Stimulated activated CD8-positive, alpha-beta memory T cell treated with anti-CD3 and anti-CD28 coated beads, Interleukin-7, amount 100 ng/mL, for 1 hour (primary cell): ENCODE measurements at places on chromosomes 5 and 9.
A peak's percentile ranks its signal among the peaks of the same experiment; 100 is the strongest.

DNA sequence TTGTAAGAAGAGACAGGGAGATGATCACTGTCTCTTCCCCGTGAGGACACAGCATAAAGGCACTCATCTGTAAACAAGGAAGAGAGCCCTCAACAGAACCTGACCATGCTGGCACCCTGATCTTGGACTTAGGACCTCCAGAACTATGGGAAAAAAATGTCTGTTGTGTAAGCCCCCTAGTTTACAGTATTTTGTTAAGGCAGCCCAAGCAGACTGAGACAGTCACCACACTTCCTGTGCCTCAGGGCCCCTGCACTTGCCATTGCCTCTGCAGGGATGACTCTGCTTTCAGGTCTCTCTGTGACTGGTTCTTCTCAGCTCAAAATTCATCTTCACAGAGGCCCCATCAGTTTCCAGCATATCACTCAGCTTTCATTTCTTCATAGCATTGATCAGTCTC, 372.1 kb downstream of the TLE1 start:
- no peak for DNase-seq

DNA sequence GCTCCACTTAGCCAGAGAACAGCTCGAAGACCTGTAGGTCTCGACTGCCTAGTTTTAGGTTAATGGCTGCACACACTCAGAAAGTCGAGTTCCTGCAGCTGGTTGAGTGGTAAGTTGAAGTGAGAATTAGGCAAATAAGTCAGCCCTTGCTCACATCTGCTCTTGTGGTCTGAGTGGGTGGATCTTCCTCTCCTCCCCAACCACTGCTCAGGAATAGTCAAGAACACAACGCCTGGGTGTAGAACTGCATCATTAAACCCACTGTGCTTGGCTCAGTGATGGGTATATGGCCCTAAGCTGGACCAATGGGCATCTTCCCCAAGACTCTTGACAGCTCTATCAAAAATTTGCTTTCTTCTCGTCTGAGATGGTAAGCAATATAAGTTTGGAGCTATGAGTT, 20.9 kb upstream of the ADAM19 start:
- DNase-seq, result no peak

DNA sequence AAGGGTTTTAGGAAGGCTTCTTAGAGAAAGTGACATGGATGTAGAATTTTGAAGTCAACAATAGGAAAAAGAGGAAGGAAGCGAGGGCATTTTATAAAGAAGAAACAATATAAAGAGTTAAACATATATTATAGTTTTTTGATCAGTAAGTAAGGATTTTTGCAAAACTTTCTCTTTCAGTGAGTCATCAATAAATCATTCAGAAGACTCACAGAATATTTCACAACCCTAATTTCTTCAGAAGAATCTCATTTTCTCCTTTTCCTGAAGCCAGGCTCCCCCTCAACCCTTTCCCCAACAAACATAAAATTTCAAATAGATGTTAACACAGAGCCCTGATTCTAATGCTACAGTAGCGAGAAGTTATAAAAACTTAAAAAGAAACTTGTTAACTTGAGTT, 4.3 kb upstream of the COX7C start:
- DNase-seq, result no peak

DNA sequence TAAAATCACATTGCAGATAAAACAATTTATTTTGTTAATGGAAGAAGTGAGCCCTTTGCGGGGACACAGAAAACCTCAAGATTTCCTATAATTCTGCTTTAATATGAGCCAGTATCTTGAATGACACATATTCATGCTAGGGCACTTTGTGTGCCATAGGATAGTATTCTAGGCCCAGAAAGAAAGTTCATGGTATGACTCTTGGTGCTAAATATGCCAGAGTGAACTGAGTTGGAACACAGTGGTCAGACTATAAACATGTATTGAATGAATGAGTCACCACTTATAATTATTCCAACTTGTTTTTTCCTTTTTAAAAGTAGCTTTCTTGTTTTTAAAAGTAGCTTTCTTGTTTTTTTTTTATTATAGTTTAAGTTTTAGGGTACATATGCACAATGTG, 46.0 kb downstream of the ADAMTS19 start:
- no peak for DNase-seq

GRCh38 chr9:19648672-19649071, 140.2 kb downstream of the SLC24A2 start:
- DNase-seq, result no peak

- DNase-seq, result no peak
Measured at GRCh38 chr9:133419005-133419404, 1.2 kb upstream of the REXO4 start.

GRCh38 chr9:129280236-129280622, 102.2 kb upstream of the IER5L start:
- no peak for DNase-seq

- no peak for DNase-seq
Measured at GRCh38 chr9:126677188-126678084, 63.7 kb downstream of the LMX1B start.

DNA sequence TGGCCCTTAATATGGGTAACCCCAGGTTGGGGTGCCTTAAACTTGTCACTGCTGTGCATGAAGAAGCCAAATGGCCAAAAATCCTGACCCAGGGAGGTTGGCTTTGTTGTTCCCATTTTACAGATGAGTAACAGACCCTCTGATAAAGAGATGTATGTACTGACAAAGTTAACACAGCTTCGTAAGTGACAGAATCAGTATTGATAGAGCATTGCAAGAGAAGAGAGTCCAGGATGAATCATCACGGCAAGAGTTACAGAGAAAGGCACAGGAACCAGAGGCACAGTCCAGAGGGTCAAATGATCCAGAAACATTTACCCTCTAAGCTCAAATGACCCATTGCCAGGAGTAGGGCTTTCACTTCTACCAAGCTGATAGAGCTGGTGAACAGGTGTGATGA, 103.8 kb upstream of the SMC2 start:
- DNase-seq, result no peak

- no peak for DNase-seq
Measured at GRCh38 chr9:115883467-115884329, 269.9 kb upstream of the PAPPA start.

DNA sequence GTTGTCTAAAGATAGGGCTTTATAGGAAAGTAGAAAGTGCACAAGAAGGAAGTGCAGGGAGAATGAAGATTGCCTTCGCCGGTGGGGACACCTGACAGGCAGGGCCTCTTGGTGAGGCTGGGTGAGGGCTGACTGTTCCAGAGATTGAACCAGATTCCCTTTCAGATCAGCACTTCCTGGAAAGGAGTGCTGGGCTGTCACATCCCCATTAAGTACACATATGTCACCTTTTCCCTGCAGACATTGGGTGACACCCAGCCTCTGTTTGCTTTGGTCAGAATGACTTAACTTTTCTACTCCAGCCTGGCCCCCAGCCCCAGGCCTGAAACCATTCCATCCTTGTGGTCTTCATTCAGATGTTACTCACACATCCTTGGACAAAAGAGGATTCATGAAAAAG, 7.4 kb upstream of the SHROOM1 start:
- no peak for DNase-seq

DNA sequence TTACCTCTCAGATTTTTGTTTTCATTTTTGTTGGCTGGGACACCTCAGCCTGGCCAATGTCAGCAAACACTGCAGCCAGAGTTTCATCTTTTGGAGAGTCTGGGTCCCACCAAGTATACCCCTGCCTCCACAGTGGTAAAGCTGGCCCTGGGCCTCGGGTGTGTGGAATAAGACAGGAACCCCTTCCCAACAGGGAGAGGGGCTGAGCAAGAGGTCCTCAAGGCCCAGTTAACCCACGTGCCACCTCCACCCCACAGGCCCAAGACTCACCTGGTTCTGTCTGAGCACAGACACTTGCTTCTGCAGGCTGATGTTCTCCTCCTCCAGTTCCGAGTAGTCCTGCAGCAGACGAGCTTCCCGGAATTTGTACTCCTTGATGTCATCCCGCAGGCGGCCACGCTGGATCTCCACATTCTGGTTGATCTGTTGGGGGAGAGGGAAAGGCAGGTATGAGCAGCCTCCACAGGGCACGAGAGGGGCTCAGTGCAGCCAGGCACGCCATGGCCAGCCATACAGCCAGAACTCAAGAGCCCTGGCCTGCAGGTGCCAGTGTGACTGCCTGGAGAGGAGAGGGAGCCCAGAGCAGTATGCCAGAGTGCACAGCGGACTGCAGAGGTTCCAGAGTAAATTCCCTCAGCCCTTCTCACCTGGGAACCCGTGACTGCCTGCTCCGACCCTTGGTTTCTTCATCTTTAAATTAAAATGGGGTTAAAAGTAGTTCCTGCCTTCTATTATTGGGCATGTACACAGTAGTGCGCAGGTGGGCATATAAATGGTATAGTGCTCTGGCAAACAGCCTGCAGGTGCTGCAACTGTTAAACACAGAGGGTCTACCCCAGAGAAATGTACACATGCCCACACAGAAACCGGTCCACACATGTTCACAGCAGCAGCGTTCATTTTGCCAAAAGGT, 42.0 kb downstream of the BICD2 start:
- no peak for DNase-seq

DNA sequence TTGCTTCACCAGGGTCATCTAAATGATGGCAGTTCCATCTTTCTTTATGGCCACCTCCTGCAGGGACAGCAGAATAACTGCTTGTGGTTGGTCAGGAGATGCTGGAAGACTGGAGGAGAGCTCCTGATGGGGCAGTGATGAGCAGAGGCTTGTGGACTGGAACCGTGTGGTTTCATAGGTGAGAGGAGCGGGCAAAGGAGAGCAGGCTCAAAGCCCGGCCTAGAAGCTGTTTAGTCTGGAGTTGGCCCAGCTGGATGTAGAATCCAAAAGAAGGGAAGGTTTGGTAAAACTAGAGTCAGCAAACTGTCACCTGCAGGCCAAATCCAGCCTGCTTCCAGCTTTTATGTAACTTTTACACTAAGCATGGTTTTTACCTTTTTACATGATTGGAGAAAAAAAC, 32.9 kb upstream of the TLE1 start:
- no peak for DNase-seq

GRCh38 chr9:116589392-116590354, 97.4 kb upstream of the TRIM32 start:
- DNase-seq, result no peak

GRCh38 chr9:95336281-95336680, 18.8 kb upstream of the FANCC start:
- DNase-seq, result no peak

GRCh38 chr9:122125158-122125508, 32.0 kb upstream of the TTLL11 start:
- peak; percentile 71 for DNase-seq

DNA sequence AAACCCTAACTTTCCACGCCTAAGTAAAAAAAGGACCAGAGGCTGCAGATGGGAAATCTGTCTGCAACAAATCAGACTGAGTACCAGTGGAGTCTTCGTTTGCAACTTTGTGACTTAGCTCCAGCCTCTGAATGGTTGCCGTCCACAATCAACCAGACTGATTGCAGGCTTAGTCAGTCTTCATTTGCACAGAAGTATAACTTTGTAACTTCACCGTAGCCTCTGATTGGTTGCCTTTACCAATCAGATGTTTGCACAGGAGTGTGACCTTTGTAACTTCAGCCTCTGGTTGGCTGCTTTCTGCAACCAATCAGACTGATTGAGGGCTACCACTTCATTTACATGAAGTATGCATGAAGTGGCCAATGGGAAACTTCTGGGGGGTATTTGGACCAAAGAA, 53.7 kb downstream of the TGFBR1 start:
- DNase-seq, result no peak

DNA sequence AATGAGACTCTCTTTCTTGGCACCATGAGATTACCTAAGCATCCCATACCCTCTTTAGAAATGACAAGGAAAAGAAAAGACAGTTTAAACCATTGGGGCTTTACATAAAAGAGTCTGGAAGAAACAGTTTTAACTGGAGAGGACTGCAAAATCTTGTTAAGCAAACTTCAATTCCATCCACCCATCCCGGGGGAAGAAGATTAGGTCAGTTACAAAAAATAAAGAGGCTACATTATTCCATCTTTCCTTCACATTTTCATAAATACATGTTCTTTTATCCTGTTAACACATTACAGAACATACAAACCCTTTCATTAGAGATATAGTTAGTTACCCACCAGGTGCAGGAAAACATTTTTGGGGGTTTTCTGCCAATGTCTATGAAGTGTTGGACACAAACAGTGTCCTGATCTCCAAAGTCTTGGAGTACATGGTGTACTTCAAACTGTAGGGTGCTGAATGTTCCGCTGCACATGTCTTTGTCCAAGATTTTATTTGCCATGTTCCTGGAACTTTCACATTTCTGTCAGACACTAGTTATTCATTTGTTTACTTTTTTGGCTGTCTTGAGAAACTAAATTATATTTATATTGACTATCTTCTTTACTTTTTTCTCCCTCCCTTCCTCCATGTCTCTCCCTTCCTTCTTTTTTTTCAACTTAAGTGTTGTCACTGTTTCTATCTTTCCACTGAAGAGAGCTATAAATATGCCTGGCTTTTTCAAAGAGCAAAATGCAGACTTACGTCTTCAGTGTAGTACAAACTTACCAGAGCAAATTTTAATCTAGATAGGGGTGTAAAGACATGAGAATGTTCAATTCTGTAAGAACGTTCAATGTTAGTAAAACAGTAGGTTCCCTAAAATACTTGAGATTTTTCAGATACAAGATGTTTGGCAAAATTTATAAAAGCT, 410.9 kb upstream of the PRR16 start:
- DNase-seq, result no peak

DNA sequence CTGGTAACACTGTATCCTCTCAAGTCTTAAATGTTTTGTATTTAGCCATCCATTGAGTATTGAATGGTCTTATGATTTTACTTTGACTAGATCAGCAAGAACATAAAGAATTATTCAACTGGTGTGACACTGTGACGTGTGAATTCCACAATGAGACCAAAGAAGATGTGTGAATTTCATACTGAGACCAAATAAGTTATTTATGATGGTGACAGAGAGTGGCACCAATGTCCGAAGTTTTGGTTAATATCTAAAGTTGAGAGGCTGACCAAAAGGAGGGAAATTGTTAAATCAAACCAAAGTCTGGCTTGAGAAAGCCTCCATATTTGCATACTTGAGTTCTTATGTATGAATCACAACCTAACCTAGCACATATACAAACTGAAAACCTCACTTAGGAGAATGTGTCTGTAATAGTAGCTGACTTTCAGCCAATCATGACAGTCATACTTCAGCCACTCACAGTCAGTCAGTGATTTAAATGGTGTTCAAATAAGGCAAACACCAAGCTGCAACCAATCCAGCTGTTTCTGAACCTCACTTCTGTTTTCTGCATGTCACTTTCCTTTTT, 31.5 kb upstream of the FAM170A start:
- DNase-seq, result no peak

DNA sequence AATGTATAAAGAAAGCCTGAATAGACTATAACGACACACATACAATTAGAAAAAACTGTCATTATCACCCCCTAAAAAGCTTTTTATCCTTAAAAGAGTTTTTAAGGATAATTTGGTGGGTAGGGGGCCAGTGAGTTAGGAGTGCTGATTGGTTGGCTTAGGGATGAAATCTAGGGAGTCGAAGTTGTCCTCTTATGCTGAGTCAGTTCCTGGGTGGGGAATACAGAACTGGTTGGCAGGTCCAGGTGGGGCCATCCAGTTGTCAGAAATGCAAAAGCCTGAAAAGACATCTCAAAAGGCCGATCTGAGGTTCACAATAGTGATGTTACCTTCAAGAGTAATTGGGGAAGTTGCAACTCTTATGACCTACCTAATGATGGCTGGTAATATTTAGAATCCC, 13.6 kb downstream of the ZBTB5 start:
- DNase-seq, result no peak
